ENCODE measurements at places on chromosomes 6 and 20.

GRCh38 chr6:71892641-71893040 lies 6.3 kb downstream of the RIMS1 start:
- DNase-seq = no peak

DNA sequence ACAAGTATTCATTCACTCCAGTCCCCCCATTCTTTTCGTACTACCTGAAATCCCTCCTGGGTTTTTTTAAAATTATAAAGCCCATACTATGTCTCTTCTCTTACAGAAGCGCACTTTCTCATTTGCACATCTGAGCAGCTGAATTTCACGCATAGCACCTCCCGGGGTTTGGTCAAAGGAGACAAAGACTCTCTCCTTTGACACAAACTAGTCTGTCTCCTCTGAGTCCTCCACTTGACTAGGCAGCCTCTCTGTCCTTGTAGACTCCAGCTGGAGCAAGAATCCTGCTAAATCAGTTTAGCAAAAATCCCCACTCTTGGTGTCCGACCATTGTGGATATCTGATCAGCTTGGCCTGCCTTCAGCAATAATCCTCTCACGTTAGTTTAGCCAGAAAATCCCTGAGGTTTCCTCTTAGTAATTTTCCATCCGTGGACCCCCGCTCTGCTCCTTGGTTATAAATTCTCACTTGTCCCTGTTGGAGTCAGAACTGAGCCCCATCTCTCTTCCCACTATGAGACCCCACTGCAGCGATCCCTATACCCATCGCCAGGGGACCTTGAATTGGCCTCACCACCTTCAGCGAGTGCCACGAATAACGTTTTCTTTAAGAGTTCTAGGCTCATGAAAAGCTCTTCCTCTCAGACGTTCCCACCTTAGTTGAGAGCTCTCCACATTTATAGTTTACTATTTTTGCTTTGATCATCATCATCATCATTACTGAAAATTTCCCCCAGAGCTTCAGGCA lies 29.0 kb downstream of the PDYN start:
- no peak for DNase-seq

DNA sequence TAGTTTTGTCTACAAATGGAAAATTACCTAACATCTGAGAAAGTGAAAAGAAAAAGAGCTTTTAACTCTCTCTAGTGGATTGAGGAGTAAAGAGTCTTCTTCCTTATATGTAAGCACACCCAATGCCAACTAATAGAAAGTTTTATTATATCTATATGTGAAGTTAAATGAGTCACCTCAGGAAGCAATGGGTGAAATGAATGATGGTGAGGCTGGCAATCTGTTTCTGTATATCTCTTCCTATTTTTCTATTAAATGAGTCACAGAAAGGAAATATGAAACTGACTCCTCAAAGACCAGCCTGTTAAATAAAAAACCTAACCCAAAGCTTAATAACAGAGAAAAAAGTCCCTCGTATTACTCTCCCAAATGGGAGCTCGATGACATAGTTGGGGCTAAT lies 71.3 kb downstream of the OTOR start:
- no peak for DNase-seq

GRCh38 chr6:2132416-2132815 lies 113.0 kb downstream of the GMDS start:
- DNase-seq = no peak

- no peak for DNase-seq
These were observed 15.1 kb downstream of the PKIG start for GRCh38 chr20:44597516-44597915.

DNA sequence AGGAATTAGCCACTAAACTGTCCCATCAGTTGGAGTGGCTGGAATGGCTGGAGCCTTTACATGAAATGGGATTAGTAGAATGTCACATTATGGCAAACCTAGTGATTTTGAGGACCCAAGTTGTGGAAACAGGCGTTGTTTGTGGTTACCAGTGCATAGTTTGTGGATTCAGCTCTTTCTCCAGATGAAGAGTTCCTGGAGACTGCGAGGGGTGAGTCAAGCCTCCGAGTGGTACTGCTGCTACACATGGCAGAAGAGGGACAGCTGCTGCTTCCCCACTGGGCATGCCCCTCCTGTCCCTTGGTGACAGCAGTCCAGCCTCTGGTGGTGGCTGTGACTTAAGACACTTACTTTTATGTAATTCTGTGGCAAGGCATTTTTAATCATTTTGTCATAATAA lies 94.2 kb upstream of the SCP2D1 start:
- DNase-seq = no peak

DNA sequence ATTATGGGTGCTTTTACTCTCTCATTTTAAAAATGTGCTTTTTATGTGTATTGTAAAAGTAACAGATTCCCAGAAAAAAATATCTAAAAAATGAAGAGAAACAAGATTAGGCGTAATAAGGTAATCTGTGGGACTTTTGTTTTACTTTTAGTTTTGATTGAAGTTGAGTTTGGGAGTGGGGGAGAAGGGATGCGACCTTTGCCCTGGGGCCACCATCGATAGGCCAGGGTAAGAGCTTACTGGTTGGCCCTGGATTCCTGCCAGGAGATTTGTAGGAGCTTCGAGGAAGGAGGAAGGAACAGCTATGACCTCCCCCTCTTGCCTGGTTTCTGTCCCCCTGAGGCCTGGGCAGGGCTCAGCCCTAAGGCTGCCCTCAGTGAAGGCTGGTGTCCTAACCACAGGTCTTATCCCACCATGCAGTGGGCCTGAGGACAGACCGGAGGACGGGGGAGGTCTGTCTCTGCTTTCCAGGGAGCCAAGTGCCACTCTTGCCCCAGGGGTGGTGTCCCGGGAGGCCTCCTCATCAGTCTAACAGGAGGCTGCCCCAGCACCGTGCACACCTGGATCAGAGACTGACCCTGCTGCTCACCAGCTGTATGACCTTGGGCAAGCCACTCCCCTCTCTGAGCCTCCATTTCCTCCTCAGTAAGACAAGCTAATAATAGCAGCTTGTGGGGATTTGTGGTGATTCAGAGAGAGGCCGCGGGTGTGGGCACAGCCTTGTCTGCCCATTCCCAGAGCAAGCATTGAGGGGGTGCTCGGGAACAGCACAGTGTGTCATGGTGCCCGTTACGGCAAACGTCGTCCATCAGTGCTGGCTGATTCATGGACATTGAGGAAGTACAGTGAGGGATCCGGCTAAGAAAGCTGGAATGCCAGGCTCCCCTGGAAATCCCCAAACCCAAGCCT lies 21.2 kb downstream of the TGM2 start:
- DNase-seq = no peak

GRCh38 chr20:20993372-20993771 lies 112.8 kb downstream of the LINC00237 start:
- DNase-seq = no peak

DNA sequence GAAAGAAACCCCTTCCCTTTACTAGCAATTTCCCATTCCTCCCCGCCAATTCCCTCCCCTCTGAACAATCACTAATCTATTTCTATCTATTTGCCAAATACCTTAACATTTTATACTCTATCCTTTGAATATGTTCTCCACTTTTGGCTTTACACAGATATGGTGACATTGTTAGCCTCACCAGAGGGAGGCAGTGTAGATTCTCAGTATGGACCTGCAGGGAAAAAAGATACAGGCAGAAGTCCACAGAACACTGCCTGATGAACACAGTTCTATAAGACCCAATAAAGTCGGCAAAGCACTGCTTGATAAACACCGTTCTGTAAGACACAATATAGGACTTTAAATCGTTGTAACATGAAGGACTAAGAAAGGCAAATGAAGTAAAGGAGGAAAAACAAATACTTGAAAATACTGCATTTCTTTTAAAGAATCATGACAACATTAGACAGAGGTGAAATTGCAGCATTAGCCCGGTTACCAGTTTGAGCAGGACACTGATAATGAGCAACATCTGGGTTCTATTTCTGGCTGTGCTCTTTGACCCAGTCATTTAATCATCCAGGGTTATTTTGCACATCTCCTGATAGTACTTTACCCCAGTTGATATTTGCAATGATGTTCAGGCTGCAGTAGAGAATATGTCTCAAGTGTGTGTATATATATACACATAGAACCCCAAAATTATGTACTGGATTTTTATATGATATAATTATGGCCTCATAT lies 296.8 kb downstream of the UTRN start:
- DNase-seq = no peak

GRCh38 chr6:33742837-33743236 lies 3.9 kb downstream of the IP6K3 start:
- DNase-seq = no peak

GRCh38 chr6:3418496-3419060 lies 38.3 kb downstream of the SLC22A23 start:
- no peak for DNase-seq

- no peak for DNase-seq
These were observed 83.4 kb upstream of the BMP5 start for GRCh38 chr6:55958790-55959189.

DNA sequence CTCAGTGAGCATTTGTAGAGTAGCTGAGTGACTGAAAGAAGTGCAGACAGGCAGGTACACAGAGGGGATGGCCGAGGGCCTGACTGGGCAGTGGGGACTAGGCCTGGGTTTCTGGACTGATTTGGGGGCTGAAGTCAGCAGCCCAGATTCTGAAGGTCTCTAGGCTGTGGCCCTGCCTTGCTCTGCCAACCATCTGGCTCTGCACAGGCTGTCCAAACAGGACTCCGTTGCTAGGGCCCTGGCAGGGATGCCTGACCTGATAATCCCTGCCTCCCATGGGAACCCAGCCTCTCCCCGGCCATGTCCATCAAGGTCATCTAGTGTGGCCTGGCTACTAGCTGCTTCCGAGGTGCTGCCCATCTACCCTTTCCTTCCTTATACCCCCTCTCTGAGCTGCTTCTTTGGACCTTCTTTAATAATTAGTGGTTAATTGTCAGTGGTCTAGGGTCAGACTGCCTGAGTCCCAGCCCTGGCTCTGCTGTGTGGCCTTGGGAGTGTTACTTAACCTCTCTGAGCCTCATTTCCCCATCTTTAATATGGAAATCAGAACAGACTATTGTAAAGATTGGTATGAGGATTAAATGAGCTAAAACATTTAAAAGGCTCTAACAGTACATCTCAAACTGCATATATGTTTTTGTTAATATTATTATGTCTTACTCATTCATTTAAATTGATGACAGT lies 137.9 kb downstream of the VEGFA start:
- DNase-seq = no peak

GRCh38 chr6:19892260-19892659 lies 55.1 kb downstream of the ID4 start:
- DNase-seq = no peak
